SK-N-MC (cell line): ENCODE measurements at places on chromosomes 3 and 15.

DNA sequence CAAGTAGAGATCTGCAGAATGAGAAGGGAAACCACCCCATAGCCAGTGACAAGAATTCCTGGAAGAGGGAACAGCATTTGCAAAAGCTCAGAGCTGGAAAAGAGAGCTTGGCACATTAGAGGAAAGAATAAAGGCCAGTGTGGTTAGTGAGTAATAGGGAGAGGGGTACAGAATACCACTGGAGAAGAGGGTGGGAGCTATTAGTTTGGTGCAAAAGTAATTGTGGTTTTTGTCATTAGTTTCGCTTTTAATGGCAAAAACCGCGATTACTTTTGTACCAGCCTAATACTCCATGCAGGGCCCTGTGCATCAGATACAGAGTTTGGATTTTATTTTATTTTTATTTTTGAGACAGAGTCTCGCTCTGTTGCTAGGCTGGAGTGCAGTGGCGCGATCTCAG, 9.8 kb downstream of the SLC24A1 start:
- DNase-seq = no peak

- DNase-seq = no peak
Observed at GRCh38 chr3:15977090-15977489, 179.3 kb upstream of the ANKRD28 start.

GRCh38 chr3:4306860-4307259, 3.7 kb downstream of the SETMAR start:
- DNase-seq = no peak

- no peak for DNase-seq
Observed at GRCh38 chr3:17747890-17748247, 5.4 kb upstream of the TBC1D5 start.

GRCh38 chr3:86801921-86802320, 189.0 kb downstream of the VGLL3 start:
- no peak for DNase-seq

- peak; percentile 14 for DNase-seq
Observed at GRCh38 chr3:187112934-187113793, 26.1 kb downstream of the RPL39L start.

DNA sequence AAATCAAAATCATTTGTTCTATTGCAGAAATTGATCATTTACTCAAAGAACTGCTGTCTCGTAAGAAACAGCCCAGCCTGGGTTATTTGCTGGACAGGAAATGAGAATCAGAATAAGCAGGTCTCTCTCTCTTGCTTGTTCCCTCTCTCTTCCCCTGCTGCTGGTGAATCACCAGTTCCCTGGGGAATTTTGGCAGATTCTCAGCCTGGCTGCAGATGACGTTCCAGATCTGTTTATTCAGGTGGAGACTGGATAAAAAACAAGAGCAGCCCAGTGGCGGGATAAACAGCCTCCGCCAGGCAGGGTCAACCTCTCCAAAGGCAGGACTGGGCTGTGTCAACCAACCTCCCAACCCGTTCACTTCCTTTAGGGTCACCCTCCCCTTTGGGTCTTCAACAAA, 72.1 kb downstream of the LRIG1 start:
- no peak for DNase-seq

DNA sequence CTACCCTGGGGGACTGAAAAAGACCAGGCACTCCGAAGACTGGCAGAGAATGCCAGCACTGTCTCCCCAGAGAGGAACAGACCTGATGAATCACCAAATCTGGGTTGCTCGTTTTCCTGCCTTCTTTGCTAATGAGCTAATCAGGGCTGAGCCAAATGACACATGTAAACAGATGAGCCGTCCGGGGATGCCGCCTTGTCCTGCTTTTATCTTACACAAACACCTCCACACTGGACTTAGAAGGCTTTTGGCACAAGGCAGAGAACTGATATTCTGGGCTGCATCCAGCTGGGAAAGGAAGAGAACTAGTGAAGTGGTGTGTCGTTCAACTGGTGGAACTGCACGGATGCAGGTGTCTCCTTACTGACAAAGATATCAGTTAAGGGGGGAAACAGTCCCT, 88.1 kb downstream of the MECOM start:
- no peak for DNase-seq

DNA sequence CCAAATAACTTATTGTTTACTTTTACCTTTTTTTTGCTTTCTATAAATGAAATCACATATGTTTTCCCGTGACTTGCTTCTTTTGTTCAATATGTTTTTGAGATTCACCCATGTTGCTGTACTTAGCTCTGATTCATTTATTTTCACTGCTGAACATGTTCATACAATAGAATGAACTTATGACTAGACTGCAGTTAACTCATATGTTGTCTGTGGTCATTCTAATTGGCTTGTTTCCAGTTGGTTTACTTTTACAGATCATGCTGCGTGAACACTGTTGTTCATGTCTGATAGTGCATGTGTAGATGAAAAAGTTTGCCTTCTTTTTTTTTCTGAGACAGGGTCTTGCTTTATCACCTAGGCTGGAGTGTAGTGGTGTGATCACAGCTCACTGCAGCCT, 31.6 kb upstream of the SV2B start:
- DNase-seq = no peak

DNA sequence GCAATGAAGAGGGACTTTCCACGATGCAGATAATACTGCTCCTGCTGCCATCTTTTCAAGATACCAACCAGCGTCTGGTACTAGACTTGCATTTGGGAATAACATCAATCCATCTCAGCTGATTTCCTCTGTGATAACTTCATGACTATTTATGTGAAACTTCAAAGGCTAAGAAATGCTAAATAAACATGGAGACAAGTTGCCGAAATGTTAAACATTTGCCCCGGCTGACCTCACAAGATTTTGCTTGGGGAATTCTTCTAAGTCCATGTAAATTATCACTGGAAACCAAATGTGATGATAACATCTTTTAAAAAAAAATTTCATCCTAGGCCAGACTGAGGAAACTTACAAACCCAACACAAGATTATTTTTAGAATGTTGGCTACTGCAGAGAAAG, 185.8 kb upstream of the PRICKLE2 start:
- DNase-seq = no peak

GRCh38 chr15:98375513-98376340, 272.6 kb upstream of the IGF1R start:
- no peak for DNase-seq

- DNase-seq = no peak
Observed at GRCh38 chr3:195736866-195737490, 16.2 kb downstream of the MUC20 start.

DNA sequence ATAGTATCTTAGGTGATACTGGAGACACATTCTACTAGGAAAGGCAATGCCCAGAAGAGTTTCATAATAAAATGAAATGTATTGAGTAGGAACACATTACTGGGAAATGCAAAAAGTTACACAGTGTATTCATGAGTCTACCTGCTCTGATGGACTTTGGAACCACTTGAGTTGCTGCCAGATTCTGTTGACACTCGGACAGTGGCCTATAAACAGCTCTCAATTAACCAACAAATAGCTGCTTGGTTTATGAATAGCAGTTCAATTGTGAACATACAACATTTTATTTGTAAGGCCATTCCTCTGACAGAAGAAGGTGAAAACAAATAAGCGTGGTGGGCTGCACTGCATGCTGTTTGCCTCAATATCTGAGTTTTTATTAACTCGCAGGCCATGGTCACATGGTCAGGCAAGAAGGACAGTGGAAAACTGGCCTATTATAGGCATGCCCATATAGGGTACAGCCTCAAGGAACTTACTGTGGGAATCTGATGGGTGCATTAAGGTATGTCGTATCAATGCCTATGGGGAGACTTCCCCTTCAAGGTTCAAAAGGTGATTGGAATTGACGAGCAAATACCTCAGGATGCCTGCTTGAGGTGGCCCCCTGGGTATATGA, 66.2 kb downstream of the C3orf80 start:
- no peak for DNase-seq

DNA sequence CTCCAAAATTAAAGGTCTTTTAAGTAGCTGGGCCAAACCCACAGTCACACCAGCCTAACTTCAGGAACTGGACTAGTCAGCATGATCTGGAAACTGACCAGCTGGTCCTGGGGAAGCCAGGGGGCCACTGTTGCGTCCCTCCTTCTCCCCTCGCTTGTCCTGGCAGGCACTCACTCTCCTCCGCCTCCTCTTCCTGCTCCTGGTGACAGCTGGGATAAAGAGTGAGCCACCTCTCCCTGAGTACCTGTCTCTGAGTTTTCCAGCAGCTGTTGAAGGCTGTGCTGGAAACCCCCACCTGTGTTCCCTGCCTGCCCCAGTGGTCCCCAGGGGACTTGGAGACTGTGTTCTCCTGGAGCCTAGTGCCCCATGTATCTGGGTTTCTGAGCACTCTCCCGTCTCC, 56.0 kb downstream of the FGD5 start:
- DNase-seq = no peak

- DNase-seq = no peak
Observed at GRCh38 chr3:194766845-194767244, 81.2 kb downstream of the FAM43A start.

DNA sequence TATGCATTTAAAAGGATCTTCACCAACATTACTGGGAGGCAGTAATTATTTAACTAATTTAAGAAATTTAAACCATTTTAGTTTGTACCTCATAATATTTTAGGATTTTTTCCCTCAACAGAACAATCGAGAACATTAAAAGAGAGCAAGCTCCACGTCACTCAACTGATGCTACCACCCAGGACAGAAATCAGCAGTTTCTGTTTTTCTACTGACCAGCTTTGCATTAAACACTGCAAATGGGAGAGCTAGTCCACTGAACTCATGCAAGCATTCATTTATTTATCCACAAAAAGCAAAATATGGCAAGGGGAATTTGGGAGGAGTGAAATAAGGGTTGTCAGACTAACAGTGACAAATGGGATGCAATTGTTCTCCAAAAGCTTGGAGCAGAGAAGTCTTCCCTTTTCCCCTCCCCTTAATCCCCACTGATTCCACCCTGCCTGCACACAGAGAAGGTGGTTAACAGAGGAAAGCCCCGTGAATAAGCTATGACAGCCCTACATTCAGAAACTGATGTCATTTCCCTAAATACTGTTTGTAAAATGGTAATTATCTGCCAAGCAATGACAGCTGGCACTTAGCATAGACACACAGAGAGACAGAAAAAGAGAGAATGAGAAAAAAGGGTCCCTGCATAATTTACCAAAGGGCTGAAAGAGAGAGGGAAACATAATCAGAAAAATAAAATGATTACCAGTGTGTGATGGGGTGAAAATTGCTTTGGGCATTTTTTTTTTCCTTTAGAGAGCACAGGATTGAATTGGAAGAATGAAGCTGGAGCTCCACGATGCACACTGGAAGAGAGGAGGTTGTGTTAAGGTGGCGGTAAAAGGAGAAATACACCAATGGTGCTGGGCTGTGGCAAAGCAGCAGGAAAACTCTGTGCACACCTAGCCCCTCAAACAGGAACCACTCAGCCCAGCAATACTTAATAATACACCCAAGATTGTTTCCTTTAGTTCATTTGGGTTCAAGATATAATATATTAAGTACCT, 777.4 kb downstream of the TUSC7 start:
- no peak for DNase-seq

- DNase-seq = no peak
Observed at GRCh38 chr3:23474580-23475357, 271.6 kb downstream of the UBE2E2 start.

DNA sequence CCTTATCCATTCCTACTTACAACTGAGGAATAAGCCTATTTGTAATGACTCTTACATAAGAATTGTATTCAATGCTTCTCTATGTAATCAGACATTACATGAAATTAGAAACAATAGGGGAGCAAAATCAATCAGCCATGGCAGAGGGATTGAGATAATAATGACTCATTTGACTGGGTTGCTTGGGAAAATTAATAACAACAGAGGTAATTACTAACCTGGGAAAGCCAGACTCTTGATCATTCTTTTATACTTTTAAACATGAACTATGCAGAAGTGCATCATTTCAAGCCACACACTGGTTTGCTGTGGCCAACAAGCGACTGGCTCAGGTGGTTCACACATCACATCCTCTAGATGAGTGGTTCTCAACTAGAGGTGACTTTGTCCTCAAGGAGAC, 126.3 kb upstream of the CRBN start:
- no peak for DNase-seq

- DNase-seq = no peak
Observed at GRCh38 chr15:85583923-85584390, 203.6 kb downstream of the AKAP13 start.

DNA sequence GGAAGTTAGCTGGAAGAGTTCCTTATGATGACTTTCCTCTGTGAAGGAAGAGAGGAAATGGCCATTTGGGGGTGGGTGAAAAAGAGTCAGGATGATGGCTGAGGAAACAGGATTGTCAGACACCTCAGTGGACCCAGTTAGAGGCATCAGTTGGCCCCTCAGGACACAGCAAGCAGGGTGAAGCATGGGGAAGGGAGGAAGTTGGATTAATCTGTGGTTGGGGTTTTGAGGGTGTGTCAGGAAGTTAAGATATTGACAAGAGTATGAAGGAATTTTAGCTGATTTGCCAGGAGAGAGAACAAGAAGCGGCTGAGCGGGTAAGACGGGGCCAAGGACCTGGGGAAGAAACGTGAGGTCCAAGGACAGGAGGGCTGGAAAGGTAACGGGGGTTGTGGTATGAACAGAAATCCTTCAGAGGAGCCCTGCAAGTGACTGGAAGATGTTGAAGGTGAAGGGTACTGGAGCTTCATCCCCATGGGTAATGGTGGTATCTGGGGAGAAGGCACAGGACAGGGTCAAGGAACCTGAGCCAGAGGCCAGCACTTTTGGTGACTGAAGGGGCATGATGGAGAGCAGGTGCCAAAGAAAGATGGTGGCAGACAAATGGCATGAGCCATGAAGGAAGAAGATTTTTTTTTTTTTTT, 2.7 kb downstream of the UQCC5 start:
- DNase-seq = no peak

DNA sequence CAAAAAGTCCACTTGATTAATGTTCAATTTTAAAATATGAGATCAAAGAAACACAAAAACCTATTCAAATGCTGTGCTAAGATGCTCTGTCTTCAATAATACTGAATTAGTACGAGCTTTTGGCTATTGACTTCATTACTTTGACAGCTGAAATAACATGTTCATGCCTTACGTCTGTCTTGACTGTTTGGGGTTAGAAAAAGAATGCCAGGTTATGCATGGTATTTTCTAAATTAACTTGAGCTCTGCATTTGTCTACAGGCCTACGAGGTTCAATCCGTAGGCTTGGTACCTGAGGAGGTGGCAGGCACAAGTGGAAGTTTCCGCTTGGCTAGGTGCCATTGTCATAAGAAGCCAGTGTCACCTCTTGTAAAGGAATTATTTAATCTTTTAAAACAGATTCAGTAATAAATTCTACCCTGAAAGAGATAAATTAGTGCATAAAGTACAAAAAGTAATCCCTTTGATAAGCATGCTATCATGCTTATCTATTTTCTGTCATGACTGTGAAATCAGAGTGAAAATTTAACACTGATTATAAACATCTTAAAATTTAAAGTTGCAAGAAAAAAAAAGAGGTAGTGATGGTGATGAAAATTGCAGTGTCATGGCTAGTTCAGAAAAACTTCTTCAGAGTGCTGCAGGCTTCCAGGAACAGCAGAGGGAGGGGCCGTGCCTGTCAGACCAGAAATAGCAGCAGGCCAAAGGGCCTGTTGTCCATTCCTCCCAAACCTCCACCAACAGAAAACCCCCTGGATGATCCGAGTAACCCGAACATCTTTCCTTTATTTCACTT, 115.7 kb downstream of the ARRDC4 start:
- no peak for DNase-seq
